NCI-H1105 (cell line): ENCODE measurements at places on chromosomes 5 and 9.

DNA sequence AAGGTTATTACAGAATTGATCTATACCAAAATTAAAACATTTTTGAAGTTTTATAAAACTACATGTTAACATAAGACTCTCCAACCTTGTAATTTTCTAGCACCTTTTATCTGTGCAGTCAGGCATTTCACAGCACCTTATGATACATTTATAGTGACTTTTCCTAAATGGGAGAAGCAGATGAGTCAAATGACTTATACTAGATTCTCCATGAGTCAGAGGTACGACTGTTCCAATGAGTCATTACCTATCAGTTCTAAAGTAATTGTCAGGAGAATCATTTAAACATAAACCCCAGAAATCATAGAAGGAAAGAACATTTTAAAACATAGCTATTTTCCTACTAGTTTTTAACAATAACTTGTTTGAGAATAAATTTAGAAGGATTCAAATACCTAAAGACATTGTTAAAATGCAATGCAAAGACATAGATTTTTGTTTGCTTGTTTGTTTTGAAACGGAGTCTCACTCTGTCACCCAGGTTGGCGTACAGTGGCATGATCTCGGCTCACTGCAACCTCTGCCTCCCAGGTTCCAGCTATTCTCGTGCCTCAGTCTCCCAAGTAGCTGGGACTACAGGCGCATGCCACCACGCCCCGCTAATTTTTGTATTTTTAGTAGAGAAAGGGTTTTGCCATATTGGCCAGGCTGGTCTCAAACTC is 34.7 kb upstream of the DMXL1 start:
- no peak for DNase-seq

GRCh38 chr5:5132693-5133295 is 7.3 kb upstream of the ADAMTS16 start:
- no peak for DNase-seq

DNA sequence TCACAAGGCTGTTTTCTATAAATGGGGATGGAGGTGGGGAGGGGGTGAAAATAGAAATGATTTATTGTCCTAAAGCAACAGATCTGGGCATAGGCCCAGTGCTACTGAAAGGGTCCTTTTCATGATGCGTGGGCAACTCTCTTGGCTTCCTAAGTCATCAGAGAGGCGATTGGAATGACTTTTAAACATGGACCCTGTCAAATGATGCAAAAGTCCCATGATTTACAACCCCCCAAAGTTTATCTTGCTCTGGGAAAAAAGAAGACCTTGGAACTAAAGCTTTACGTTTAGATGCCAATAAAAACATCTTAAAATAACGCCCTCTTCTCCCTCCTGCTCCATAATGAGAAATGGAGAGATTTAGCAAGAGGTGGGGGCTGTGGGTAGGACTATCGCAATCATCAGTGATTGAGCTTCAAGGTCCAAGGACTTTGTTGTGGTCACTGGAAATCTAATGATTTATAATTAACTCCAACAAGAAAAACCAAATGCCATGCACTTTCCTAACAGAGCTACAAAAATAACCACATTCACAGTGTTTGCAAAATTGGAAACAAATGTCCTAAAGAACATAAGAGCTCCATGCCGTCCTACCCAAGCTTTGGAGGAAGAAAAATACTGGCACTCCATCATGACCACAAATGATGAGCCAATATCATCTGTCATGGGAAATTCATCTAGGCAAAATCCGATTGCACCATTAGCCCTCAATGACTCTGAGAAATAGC is 167.5 kb upstream of the CLINT1 start:
- no peak for DNase-seq

DNA sequence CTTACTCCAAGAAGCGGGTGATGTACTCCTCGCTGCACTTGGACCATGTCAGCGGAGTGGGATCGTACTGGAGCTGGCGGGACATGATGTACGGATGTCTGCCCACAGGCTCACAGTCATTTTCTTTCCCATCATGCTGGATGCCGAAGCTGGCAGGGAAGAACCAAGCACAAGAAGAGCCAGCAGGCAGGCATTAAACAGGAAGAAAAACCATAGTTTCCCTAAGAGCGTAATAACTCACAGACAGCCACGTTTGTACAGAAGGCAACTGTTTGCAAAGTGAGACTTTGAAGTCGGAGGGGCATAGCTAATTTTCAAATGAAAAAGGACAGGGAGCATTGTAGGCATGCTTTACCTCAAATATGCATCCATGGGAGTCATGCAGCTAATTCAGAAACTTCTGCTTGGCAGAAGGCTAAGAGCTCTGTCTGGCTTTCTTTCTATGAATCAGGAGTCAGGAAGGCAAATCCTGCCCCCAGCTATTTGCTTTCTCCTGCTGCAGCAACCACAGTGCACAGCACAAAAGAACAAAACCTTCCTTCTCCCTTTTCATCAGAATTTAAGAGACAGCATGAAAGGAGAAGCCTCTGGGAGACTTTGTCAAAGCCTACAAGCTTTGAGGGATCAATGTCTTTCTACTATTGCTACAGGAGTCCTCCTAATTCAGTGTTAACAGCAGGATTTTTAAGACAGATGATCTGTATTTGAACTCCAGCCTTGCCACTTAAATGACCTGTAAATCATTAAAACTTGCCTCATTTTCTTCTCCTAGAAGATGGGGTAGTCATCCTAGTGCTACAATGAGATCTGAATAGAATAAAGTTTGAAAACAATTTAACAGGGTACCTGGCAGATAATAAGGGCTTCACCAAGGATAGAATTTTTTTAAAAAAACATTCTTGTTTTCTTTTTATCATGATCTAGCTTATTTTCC is 209.1 kb downstream of the TARS1 start:
- DNase-seq: no peak

DNA sequence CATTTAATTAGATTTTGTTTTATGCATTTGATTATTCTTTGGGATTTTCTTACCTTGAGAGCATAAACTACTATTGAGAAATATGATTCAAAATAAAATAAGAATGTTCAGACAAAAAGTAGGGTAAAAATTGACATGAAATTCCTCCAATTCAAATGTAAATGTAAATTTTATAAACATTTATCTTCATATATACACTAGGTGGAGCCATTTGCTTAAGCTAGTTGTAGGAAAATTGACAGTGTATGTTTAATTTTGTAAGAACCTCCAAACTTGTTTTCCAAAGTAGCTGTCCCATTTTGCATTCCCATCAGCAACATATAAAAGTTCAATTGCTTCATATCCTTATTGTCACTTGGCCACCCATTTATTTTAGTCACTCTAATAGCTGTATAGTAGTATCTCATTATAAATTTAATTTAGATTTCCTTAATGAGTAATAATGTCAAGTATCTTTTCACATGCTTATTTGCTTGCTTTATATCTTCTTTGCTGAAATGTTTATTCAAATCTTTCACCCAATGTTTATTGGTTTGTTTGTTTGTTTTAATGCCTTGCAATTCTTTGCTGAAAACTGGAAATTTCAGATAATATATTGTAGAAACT is 37.6 kb upstream of the SLCO6A1 start:
- DNase-seq: no peak

- DNase-seq: no peak
These were observed 476.8 kb upstream of the PTGER4 start for GRCh38 chr5:40202814-40203440.

- DNase-seq: peak; percentile 5
These were observed 2.0 kb downstream of the MYO10 start for GRCh38 chr5:16934123-16934522.

DNA sequence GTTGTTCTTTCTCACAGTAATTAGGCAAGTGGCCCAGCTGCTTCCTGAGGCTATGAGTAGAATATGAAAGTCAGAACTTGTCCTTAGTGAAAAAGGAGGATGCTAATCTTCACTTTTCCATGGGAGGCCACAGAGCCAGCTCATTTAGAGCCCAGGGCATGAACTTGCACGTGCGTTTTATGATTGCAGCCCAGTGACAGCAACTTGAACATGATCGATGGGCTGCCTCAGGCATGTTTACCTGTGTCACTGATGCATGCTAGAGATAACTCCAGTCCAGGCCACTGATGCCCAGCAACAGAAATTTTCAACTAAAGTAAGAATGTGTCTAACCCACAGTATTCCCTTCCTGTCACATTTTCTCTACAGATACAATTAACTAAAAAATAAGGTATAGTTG is 179.3 kb downstream of the CTNND2 start:
- DNase-seq: no peak

DNA sequence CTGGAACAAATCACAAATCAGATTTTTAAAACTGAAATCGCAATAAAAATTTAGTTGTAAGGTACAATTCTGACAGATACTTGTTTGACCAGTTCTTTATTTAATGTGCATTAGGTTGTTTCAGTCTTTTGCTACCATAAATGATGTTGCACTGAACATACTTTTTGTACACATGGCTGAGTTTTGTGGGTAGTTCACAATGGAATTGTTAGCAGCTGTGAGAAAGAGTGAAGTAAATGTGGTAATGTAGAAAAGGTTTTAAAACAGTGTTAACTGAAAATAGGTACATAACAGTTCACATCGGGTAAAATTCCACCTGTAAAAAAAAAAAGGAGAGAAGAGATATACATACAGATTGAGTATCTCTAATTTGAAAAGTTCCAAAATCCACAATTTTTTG is 25.6 kb downstream of the MRPS27 start:
- no peak for DNase-seq

DNA sequence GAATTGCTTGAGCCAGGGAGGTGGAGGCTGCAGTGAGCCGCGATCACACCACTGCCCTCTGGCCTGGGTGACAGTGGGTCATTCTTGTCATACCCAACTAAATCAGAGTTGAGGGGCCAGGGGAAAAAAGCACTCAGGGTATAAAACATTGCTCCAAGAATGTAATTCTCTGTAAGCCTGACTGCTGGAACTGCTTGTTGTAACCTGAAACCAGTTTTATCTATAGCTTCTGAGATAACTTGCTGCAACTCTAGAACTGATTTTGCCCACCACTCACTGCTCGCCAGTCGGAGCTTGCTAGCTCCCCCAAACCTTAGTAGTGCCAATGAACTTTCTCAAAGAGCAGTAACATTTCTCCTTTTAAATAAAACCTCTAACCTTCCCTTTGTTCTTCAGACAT is 9.6 kb upstream of the MSH3 start:
- no peak for DNase-seq

DNA sequence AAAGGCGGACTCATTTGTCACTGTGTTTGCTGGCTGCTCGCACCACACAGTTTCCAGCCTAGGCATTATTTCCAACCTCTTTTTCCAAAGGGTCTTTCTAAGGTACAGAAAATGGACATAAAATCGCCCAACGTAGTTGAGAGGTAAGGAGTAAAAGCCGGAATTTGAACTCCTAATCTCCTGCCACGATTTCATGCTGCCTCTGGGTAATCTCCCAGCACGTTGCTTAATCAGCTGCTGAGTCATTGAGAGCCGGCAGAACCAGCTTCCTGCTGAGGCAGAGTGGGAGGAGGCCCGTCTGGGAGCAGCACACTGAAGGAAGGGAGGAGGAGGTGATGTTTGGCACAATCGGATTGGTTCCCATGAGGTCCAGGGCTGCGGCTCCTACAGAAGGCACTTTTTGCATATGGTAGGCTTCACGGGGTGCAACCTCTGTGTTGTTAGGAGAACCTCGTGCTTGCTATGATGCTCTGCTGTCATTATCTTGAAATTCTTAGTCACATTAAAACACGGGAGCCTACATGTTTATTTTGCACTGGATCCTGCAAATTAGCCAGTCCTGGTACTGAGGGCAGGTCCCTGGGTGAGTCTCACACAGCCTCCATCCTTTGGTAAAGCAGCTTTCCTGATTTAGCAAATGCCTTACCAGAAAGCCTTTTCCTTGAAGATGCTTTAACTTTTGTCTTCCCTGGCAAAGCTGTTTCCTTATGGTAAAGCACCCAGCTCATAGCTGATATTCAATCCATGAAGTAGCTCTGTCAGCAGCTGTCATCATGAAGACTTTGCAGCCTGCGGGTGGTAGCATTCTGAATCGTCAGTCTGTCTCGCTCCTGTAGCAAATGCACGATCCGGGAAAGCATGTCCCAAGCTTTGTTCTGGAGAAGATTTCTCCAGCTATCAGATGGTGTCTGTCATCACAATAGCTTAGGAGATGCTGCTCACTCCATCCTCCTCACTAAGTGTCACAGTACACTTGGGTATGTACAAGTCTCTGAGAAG is 191.6 kb upstream of the MSX2 start:
- no peak for DNase-seq

DNA sequence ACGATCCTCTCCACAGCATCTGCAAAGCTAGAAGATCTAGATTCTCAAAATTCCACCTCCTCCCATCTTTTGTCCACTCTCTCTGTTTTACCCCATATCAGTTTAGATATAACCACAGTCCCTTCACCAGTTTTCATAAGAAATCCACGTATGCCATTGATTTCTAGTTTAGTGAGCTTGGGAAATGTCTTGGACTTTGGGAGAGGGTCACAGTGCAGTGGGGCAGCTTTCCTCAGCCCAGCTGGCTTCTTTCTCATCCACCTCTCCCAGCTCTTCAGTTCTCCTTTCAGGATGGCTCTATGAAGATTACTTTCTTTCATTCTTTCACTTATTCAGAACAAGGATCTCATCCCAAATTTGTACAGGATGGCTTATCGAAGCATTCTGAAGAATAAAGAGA is 203.9 kb upstream of the ADCY2 start:
- DNase-seq: no peak
